Activated CD4-positive, CD25-positive, alpha-beta regulatory T cell treated with anti-CD3 and anti-CD28 coated beads, Interleukin-2, amount 50 U/mL, for 16 hours (primary cell): ENCODE measurements at places on chromosomes 2 and 18.

- no peak for DNase-seq
Observed at GRCh38 chr2:1170711-1171110, 220.1 kb downstream of the SNTG2 start.

DNA sequence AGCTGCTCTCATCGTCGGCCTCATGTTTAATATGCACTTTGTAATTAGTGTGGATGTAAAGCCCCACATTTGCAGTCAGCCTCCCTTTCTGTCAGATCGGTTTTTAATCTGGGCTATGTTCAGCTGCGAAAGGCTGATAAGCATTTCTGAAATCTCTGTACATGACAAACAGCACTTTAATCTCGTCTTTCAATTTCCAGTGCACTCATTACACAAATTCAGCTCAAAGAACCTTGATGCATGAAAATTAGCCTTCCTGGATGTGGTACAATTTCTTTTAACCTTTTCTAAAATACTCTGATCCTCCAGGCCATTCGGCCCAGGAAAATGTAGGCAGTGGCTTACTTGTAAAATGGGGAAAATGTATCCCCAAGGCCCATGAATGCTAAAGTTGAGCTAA lies 265.1 kb downstream of the RND3 start:
- DNase-seq = no peak

GRCh38 chr2:28435814-28436351 lies 43.2 kb downstream of the FOSL2 start:
- DNase-seq = no peak

DNA sequence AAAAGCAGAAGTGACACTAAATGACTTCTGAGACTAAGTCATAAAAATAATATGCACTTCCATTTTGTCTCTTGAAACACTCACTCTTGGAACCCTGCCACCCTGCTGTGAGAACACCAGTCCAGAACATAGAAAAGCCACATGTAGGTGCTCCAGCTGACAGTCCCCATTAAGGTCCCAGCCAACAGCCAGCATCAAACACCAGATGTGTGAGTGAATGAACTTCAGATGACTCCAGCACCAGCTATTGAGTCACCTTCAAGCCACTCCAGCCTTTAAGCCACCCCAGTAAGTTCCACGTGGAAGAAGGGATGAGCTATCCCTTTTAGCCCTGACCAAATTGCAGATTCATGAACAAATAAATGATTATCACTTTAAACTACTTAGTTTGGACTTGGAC lies 31.5 kb upstream of the LGALSL start:
- no peak for DNase-seq

DNA sequence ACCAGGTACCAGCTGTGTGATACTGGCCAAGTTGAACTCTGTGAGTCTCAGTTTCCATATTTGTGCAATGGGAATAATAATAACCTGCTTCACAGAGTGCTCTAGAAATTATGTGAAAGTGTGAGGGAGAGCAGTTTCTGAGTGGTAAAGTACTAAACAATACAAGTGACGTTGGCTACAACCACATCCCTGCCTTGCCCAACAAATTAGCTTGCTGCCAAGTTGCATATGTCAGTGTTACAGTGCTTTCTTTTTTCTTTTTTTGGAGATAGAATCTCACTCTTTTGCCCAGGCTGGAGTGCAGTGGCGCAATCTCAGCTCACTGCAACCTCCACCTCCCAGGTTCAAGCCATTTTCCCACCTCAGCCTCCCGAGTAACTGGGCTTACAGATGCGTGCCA lies 533.6 kb upstream of the MEX3C start:
- DNase-seq = no peak

DNA sequence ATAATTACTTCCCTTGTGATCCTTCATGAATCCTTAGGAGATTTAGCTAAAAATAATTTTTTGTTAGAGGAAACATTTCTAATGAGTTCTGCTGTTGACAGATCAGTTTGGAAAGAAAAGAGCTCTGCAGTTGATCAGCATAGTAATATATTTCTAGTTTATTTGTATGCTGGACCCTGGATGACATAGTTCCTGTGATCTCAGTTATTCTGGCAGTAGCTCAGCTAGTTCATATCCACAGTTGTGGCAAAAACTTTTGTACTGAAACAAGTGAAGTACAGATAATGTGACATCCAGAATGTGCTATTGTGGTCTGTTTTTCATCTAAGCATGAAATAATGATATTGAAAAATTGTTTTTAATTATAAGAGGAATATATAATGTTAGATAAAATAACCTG lies 33.7 kb downstream of the ABI2 start:
- DNase-seq = no peak

GRCh38 chr2:121001641-121002040 lies 266.0 kb downstream of the GLI2 start:
- no peak for DNase-seq

DNA sequence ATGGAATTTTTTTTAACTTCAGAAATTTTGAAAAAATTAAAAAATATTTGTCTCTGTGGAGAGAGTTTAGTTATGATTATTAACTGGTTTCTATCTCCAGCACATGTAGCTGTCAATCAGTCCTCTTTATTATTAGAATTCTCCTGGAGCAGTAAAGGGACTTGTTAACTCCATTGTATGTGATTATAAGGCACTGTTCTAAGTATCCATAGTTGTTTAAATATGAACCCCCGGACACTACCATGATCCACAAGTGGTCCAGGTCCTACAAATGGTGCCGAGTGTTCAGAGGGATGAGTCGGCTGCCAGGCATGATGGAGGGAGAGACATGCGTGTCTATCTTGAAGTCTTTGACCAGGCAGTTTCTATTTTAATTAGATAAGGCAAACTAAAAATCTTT lies 492 bp downstream of the CHRNA1 start:
- no peak for DNase-seq

GRCh38 chr2:227805578-227805977 lies 8.1 kb upstream of the CCL20 start:
- DNase-seq = no peak

- DNase-seq = no peak
Observed at GRCh38 chr2:231919341-231920035, 6.7 kb downstream of the NPPC start.

GRCh38 chr2:127638361-127639110 lies 7.4 kb upstream of the GPR17 start:
- DNase-seq = no peak

DNA sequence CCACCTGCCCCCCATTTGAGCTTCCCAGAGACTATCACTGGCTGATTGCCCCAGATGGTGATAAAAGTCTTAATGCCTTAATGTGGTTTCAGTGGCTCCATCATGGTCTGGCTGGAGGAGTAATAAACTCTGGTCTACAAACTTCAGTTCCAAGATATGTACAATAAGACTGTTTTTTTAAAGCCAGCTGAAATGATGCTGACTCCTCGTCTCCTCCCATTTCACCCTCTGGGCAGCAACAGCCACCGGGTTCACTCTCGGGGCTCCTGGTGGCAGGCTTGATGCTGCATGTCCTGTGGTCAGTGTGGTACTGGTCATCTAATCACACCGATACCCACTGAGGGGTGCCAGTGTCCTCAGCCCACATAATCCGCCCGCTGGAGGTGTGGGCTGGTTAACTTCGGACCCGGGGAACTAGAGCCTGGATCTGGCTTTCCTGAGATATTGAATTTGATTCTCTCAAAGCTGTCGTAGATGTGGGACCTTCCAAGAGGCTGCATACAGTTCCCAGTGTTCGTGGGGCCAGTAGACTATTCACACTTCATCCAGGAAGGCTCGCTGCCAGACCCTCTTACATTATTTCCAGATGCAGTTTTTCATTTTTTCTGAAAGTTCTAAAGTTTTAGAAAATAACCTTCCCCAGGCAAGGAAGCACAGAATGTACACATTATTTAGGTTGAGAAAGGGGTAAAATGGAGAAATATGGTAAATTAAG lies 95.3 kb downstream of the GALR1 start:
- DNase-seq = no peak

GRCh38 chr2:3476321-3476984 lies 42.9 kb downstream of the ADI1 start:
- DNase-seq = no peak

- peak; percentile 10 for DNase-seq
Observed at GRCh38 chr2:44244135-44244871, 31.0 kb upstream of the SLC3A1 start.

GRCh38 chr2:216279031-216279430 lies 93.3 kb downstream of the MARCHF4 start:
- DNase-seq = no peak

DNA sequence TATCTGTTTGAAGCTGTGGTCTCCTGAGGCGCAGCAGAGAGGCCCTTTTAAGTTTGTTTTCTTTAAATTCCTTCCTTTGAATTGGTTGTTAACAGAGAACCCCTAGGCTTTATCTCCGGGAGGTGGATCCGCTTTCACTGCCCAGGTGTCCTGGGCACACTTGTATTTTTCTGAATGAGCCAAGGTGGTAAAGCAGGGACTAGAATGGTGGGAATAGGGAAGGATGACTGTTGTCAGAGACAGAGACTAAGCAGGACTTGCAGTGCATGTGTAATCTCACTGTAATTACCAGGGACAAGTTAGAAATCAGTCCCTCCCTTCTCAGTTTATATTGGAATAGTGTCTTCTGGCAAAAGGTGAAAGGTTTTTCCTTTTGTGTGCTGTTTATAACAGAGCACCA lies 72.8 kb downstream of the PHLPP1 start:
- DNase-seq = no peak
